Globus pallidus (tissue), 1 donor: ENCODE measurements at places on chromosomes 16 and 17.

GRCh38 chr17:50310455-50311111 is 35.3 kb upstream of the XYLT2 start:
- no peak for DNase-seq

DNA sequence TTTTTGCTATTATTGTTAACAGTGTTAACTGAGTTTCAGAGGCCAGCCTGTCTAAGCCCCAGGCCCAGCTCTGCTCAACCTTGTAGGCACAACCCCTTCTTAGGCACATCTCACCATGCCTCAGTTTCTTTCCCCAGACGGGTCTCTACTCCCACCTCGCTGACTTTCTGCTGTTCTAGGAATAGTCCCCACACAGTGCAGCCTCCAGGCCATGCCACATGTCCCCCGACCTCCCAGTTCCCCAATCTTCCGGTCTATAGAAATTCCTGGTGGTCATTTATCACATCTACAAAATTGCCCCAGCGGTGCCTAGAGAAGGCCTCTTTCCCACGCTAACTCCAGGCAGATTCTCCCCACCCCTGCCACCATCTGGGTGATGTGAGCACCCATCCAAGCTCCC is 34.8 kb downstream of the ADGRG5 start:
- DNase-seq = no peak

GRCh38 chr16:48323783-48324775 is 61.1 kb downstream of the SIAH1 start:
- no peak for DNase-seq

- DNase-seq = no peak
These were observed 62.7 kb downstream of the C16orf82 start for GRCh38 chr16:27129401-27129800.

DNA sequence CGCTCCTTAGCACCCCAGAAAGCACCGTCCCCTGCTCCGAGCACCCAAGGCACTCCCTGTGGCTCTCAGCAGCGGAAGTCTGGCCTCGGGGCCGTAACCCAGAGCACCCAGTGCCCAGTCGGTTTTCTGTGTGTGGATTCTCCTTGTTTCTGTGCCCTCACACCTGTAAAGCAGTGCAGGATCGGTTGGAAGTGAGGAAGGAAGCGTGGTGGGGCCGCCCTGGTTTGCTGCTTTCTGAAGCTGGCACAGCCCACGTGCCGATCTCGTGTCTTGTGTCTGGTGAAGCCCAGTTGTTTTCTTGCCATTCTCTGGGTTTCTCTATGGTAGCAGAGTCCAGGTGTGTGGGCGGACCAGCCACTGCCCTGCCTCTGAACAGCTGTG is 3.7 kb downstream of the ACSF3 start:
- no peak for DNase-seq

DNA sequence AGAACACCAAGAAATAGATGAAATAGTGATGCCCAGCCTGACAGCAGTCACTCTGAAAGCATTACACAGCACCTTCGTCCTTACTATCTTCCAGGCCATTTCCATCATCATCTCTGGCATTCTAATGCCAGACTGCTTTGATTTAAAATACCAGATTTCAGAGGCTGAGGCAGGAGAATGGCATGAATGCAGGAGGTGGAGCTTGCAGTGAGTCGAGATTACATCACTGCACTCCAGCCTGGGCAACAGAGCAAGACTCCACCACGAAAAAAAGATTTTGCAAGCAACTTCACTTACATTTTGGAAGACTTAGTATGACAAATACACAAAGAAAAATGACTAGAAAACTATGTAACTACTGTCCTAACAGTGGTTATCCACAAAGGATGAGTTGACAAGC is 244.0 kb downstream of the CPPED1 start:
- DNase-seq = no peak

- no peak for DNase-seq
These were observed 2.4 kb upstream of the MRM1 start for GRCh38 chr17:36598951-36599401.

- DNase-seq = no peak
These were observed 13.0 kb downstream of the EFCAB5 start for GRCh38 chr17:29954405-29954804.

DNA sequence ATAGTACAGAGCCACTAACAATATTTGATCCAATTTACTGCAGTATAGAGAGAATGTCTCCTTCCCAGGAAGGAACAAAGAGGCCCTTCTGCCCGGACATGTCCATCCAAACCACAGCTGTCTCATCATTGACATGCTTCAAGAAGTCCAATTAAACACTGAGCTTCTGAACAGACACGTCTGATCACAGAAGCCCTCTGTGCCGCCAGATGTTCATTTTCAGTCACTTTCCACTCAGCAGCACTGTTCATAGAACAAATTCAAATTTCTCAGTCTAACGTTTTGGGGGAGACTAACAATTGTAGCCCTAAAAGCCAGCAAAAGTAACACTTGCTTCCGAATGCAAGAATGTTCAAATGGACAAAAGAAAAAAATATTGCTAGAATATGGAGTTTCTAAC is 15.3 kb downstream of the ZC3H7A start:
- peak; percentile 88 for DNase-seq

DNA sequence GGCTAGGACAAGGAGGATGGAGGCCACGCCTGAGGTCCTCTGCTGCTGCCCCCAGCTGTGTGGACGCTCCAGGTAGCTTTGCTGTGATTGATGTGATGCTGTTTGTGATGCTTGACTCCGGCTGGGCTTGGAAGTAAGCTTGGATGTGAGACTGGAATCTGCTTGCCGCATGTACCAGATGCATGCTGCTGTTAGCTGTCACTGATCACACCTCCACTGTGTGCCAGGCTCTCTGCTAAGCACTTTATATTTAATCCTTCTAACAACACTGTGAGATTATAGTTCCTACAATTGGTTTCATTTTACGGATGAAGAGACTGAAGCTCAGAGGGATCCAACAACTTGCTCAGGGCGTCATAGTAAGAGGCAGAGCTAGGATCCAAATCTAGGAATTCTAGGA is 23.5 kb downstream of the SNX29 start:
- no peak for DNase-seq

- no peak for DNase-seq
These were observed 541.9 kb downstream of the TMEM114 start for GRCh38 chr16:8048433-8048832.

GRCh38 chr16:20743591-20743990 is 2.0 kb upstream of the THUMPD1 start:
- no peak for DNase-seq

DNA sequence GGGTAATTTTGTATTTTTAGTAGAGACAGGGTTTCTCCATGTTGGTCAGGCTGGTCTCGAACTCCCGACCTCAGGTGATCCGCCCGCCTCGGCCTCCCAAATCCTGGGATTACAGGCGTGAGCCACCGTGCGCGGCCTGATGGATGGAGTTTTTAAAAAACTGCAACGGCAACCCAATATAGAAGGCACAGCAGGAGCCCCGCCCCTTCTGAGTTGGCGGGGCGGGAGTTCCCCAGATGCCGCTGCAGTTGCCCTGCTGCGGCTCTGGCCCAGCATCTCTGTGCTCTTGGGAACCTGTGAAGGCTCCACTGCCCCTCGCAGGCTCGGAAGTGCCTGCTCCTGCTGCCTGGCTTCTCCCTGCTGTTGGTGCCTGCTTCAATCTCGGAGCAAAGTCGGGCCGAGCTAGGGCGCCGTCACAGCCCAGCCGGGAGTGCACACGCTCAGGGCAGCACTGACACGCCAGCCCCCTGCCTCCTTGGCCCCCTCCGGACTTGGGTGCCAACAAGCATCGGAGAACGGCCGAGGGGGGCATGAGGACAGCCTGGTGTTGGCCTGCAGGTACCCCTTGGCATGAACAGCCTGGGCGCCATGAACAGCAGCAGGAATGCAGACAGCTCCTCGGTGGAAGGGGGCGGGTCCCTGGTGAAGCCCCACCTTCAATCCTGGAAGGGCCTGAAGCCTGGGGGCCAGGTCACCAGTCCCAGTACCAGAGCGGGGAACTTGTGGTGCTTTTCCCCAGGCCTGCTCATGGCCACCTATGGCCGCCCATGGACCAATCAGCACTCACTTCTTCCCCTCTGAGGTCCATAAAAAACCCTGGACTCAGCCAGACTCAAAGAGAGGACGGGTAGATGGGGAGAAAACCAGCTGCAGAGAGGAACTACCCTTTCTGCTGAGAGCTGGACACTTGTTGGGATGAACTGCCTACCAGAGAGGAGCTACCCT is 2.3 kb upstream of the NT5M start:
- DNase-seq = no peak

GRCh38 chr16:70738083-70738977 is 52.5 kb upstream of the MTSS2 start:
- peak; percentile 48 for DNase-seq

DNA sequence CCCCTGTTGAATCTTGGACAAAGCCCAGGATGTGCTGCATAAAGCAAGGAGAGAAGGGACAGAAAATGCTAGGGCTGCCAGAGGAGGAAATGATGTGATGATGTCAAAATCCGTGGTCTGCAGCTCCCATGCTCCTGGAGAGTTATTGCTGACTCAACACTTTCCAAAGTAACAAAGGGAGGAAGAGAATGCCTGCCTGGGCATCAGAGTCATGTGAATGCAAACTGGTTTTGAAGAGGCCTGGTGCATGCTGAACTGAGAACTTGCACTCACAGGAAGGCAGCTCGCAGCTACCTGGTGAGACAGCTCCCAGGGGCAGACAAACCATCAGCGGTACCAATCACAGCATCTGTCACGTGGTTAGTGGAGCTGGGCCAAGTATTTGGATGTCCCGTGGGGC is 2.8 kb downstream of the MARVELD3 start:
- no peak for DNase-seq

DNA sequence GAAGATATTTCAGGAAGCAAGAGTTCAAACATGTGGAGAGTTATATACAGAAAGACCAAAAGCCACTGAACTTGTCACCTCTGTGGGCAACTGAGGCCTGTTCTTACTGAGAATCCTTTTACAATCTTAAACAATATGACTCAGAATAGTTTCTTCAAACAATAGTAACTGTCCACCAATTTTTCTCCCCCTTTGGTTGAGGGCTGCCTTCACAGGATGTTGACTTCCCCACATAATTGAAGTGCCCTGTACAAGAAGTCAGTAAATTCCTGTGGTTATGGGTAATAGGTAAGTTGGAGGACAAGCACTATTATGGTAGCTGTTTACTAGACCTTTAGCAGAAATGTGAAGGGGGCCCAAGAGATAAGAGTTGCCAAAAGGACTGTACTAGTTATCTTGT is 215.8 kb downstream of the CDH8 start:
- no peak for DNase-seq

- peak; percentile 74 for DNase-seq
These were observed 57.6 kb downstream of the CDRT4 start for GRCh38 chr17:15409721-15410250.

DNA sequence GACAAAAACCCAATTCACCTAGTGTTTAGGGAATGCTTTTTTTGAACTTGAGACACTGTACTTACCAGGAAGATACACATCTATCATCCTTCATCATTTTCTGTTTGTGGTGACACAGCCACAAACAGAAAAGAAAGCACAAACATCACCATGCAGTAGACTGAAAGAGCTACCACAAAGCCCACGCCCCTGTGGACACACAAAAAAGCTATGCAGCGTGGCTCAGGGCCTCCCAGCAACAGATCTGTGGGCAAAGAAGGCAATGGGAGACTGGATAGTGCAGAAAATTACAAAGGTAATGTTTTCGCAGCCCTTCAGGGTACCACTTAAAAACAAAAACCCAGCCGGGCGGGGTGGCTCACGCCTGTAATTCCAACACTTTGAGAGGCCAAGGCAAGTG is 9.6 kb downstream of the COTL1 start:
- DNase-seq = no peak

- DNase-seq = no peak
These were observed 104.2 kb upstream of the SIAH1 start for GRCh38 chr16:48489376-48489775.

- peak; percentile 85 for DNase-seq
These were observed 23.8 kb downstream of the DEXI start for GRCh38 chr16:10918294-10919002.

GRCh38 chr17:77769762-77770161 is 188.7 kb upstream of the TNRC6C start:
- DNase-seq = no peak

- no peak for DNase-seq
These were observed 401.5 kb downstream of the SLC39A11 start for GRCh38 chr17:72691017-72691416.

DNA sequence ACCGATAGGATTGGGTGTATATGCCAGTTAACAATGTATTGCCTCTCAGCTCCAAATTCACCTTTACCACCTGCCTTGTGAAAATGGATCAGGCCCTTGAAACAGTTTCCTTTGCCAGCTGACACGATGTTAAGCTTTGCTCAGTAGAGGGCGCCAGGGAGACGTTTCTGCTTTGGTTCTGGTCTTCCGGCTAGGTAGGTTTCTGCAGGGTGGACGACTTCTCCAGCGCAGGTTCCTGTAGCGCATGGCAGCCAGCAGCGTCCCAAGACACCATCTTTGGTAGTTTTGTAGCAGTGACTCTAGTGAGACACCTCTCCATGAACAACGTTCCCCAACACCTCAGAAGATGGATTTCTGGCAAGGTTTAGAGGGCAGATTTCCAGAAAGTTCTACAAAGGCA is 24.0 kb downstream of the SYCE1L start:
- no peak for DNase-seq

GRCh38 chr17:2853283-2854142 is 57.3 kb downstream of the RAP1GAP2 start:
- DNase-seq = no peak

DNA sequence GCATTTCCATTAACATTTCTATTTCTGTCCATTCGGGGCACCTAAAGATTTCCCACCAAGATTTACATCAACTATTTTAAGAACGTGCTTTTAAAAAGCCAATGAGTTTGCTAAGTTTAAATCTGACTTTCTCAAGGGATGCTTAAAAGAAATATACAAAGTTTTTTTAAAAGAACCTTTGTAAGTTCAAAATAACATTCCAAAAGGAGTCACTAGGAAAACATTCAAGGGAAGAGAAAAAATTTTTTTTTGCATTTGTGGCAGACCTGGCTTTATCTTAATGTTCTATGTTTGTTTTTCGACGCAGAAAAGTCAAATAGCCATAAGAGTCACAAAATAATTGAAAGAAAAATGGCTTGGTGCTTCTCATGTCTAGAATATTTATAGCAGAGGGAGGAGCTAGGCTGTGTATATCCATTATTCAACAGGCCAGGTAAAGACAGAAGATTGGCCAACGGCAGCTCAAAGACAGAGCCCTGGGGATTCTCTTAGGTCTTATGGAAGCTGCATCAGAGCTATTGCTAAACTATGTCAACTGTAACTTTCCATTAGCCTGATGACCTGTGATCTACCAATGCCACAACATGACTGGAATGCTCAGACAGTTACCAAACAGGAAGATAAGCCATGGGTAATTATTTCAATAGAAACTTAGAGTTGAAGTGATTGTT is 37.8 kb upstream of the MYOCD start:
- no peak for DNase-seq
